NCI-H526 treated with DMSO at 0.1 percent for 48 hours (cell line): ENCODE measurements at places on chromosomes 3 and 15.

GRCh38 chr3:188972310-188972709, 199.5 kb upstream of the TPRG1 start:
- no peak for DNase-seq

DNA sequence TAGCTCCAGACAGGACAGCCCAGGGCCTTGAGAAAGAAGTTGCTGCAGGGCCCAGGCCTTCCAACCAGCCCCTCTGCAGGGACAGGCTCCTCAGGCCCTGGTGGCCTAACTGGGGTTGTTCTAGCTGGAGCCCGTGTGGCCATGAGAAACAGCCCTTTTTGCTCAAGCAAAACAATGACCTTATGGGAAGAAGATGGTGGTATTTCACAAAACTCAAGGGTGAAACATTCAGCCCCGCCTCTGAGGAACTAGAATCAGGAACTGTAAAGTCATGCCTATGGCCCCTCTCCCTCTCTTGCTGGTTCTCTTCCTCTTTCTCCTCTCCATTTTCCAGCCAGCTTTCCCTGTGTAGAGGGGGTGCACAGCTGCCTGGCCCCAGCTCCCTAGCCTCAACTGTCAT, 273.3 kb downstream of the RPLP1 start:
- no peak for DNase-seq

DNA sequence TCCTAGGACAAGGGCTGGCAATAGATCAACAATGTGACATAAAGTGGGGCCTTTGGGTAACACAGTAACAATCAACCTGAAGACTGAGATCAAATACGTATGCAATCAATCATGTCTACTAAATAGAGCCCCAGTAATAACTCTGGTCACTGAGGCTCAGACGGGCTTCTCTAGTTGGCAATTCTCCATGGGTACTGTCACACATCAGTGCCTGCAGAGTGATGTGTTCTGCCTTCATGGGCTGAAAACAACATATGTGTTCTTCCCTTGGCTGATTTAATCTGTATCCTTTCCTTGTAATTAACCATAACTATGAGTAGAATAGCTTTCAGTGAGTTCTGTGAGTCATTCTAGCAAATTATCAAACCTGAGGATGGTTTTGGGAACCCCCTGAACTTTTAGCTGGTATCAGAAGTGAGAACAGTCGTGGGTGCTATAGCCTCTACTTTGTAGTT, 113.6 kb downstream of the TMCO5A start:
- DNase-seq, result no peak

DNA sequence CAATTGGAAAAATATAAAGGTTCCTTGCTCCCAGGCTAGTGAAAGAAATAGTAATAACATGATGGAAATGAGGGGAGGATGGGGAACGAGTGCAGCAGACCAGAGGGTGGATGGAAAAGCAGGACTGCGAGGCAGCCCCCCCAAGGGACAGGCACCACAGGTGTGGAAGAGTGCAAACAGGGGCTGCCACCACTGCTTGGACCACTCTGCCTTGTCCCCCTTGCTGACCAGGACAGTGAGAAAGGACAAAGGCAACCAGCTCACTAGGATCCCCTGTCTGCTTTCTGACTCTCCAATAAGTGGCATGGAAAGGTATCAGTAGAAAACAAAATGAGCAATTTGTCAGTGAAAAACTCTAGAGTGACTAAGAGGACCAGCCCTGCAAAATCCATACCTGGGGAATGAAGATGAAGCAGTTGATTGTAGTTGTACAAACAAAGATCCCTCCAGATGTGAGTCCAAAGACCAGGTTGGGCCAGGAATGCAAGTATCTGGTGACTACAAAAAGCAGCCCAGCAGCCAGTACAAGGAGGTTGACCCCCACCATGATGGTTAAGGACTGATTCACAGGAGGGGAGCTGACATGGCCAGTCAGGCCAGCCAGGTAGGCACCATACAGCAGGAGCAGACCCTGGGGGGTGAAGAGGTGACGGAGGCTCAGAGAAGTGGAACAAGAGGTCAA, 86.6 kb upstream of the GSK3B start:
- DNase-seq, result no peak

GRCh38 chr3:181564222-181564621, 147.5 kb upstream of the SOX2 start:
- no peak for DNase-seq

DNA sequence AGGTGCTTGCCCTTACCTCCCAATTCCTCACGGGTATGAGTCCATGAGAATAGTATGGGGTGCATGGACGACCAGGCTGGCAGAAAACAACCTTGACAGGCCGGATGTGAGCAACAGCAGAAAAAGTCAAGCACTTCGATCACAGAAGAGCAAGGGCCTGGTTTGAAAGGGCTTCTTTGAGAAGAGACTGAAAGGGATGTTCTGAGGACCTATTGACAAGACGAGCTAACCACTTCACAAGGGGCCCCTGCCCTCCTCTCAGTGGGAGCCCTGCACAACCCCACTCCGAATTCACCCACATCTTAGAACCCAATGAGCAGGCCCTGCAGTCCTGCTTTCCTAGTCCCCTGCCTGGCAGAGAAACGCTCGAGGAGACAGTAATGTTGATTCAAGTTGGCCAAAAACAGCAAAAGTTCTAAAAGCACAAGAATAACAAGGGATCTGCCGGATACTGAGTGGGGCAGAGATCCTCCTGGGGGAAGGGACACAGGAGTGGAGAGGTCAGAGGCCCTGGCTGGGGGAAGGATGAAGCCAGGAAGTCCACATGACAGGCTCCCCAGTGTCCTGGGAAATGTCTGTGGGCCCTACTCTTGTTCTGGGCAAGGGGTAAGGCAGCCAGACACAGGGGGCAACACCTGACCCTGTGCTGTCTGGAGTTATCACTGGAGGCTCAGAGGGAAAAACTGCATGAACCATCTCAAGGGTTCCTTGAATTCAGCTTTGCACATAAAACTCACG, 14.8 kb upstream of the CX3CR1 start:
- no peak for DNase-seq

- no peak for DNase-seq
These were observed 456.4 kb upstream of the CFAP20DC start for GRCh38 chr3:59506191-59506590.

GRCh38 chr3:179942553-179943075, 94.1 kb downstream of the PEX5L start:
- no peak for DNase-seq

DNA sequence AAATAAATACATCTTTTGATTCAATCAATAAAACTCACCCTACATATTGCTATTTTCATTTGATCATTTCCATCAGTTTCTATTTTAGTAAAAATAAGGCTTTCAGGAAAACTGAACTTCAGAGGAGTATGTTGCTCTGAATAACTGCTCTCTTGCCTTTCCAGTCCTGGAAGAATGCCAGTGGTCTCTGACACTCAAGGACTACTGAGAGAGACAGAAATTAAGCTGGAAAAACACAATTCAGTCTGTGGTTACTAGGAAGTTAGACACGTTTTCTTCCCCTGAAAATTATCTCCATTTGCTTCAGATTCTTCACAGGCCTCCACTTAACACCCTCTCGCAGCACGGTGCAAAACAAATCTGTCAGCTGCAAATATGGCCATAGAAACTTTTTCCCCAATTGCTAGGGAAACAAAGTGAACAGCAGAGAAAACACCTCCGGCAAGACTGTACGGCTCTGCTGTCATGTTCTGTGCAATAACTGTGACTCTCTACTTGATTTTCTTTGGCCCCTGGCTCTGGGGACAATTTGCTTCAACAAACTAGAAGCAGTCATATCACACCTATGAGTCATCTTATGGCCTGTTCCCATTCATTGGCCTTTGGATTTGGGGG, 353.0 kb downstream of the MAGI1 start:
- DNase-seq, result no peak

DNA sequence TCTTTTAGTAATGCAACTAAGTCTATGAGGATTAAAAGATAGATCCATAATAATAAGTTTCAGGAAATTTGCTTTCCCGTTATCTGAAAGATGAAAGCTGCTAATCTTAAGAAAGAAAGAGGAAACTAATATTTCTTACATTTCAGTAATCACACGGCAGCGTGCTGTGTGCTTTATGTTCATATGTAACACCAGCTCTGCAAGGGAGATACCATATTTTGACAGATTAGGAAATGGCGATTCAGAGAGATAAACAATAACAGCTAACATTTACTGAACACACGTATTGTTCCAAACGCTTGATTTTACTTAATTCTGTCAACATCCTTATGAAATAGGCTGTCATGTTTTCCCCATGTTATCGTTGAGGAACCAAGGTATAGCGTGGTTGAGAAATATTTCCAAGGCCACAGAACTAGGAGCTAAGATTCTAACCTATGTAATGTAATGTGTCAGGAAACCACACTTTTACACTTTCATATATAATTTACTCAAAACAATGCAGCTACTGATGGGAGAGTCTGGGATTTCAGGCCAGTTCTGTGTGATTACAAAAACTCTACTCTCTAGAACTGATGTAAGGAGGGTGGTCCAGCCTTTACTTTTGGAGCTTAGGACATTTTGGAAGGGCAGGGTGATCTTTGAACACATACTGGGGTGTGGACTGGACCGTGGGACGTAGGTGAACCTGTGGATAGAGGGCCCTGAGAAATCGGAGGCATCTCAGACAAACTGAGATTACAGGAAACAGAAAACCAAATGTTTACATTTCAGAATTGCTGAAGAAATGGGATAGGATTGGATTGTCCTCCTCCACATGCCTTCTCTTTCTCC, 100.6 kb downstream of the IL1RAP start:
- no peak for DNase-seq

DNA sequence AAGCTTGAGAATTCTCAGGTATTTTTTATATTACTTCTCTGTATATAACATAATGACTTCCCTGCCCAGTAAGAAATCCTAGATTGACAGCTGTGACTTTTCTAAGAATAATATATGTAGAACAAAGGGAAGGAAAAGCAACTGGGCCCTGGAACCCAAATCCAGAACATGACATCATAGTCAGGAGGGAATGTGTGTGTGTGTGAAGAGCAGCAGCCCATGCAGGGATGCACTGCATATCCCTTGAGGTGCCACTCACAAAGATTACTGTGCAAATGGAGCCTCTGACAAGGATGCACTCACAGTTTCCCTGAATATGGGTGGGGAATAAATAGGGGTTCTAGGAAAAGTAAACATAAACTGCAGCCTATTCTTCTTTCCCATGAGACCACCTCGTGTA, 279.5 kb downstream of the NEK10 start:
- no peak for DNase-seq

- DNase-seq, result no peak
These were observed 13.8 kb upstream of the ADPGK start for GRCh38 chr15:72797338-72797689.
